Effector memory CD8-positive, alpha-beta T cell (primary cell): ENCODE measurements at places on chromosomes 5 and 9.

DNA sequence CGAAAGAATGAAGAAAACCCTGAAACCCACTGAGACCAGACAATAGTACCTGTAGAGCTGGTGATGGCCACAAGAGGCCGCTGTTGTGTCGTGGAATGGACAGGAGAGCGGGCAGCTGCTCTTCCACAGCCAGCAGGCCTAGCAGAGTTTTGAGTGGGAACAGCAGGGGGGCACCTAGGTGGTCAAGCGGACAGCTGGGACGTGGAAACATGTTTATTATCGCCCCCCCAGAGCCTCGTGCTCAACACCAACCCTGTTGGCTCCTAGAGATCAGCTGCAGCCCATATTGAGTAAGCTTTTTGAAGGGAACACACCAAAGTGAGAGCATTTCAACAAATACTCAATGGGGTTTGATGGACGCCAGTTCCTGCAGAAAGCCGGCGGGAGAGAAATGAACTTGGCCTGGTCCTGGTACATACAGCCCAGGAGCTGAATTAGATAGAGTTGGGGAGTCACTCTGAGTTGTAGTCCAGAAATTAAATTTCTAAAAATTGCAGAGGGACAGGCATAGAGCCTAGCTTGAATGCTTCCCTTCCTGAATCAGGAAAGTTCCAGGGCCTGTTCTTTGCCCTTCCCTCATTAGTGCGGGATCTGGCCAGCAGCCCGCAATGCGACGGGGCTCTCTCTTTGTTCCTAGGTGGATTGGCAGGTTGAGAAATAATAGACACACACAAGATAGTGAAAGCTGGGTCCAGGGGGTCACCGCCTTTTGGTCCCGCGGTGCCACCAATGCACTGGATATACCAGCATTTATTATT, 33.8 kb downstream of the MFAP3 start:
- DNase-seq, result peak; percentile 83

GRCh38 chr5:79464695-79465332, 49.1 kb downstream of the HOMER1 start:
- DNase-seq, result no peak

DNA sequence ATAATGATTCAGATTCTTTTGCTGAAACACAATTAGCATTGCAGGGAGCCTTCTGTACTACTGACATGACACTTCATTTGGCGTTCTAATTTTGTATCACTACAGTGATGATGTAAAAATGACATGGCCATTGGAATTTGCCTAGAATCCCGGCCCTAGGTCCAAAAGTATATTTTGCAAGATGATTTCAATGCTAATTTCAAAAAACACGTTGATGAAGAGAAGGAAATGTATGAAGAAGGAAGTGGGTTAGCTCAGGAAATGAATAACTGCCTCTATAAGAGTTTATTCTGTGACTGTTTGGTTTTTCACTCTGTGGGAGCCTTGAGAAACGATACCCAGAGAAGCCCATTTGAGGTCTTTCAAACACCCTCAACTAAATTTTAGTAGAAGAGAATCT, 59.3 kb downstream of the OSTF1 start:
- no peak for DNase-seq

DNA sequence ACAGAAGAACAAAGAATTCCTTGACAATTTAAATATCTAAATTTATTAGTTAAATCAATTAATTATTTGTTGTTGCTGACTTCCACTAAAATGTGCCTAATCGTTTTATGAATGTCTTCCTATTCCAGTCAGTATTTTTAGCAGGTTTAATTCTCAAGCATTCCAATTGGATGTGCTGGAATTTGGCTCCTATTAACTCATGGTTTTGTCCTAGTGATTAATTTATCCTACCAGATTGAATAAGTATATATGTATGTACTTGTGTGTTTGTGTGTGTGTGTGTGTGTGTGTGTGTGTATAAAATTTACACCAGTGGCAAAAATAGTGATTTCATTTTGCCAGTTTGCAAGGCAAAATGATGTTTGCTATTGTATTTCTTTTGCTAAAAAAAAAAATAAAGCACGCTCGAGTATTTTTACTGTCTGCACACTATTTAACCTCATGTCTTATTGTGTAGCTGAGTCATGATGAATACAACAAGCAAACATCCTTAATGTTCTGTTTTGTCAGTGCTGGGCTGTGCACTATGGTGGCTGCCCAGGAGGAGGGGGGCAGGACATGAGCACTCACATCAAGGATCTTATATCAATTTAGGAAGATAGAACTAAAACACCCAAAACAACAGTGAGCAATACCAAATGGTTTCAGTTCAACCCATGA, 375.5 kb downstream of the PDE4D start:
- DNase-seq, result no peak

DNA sequence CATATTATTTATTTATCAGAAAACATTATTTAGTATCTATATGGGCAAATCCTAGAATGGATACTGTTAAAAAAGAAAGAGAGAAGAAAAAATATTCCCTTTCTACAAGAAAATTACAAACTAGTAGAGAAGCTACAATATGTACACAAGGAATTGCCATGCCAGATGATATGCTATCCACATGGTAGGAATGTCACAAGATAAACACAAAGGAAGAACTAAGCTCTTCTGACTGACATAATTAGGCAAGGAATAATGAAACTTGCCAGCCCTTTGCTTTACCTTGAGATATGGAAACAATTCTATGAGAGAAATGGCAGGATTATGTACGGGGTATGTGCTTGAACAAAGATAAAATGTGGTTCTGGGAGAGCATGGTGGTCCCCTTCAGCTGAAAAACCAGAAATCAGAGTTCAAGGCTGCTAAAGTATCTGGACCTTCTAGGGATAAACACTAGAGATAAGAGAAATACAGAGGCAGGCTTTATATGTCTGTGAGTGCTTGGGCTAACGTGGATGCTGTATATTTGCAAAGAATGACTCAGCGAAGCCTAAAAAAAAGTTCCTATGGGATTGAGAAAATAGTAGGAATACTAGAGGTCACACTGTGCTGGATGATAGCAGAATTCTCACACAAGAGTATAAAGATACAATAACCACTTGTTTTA, 451.6 kb downstream of the TLE1 start:
- no peak for DNase-seq

DNA sequence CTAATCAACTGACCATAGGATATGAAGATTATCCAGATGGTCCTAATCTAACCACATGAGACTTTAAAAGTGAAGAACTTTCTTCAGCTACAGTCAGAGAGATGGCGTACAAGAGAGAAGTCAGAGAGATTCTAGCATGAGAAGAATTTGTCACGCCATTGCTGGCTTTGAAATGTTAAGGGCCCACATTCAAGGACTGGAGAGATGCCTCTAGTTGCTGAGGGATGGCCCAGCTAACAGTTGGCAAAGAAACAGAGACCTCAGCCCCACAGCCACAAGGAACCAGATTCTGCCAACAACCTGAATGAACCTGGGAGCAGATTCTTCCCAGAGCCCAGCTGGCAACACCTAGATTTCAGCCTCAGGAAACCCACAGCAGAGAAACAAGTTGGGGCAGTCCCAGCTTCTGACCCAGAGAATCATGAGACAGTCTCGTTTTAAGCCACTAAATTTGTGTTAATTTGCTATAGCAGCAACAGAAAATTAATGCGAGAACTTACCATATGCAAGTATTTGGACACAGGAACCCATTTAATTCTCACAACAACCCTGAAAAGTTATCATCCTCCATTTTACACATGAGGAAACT, 132.0 kb downstream of the MLLT3 start:
- no peak for DNase-seq

DNA sequence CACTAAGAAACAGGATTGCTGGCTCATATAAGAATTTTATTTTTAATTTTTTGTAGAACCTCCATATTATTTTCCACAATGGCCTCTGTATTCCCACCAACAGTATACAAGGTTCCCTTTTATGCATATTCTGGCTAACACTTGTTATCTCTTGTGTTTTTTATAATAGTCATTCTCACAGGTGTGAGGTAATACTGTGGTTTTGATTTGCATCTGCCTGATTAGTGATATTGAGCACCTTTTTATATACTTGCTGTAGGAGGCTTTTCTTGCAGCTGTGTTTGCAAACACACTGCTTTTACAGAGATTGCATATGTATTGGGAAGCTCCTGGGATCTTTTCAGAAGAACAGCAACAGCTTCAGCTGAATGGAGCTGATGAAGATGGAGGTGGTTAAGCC, 164.8 kb downstream of the DEPDC1B start:
- DNase-seq, result no peak

GRCh38 chr5:61327760-61328753, 4.0 kb upstream of the ZSWIM6 start:
- no peak for DNase-seq

DNA sequence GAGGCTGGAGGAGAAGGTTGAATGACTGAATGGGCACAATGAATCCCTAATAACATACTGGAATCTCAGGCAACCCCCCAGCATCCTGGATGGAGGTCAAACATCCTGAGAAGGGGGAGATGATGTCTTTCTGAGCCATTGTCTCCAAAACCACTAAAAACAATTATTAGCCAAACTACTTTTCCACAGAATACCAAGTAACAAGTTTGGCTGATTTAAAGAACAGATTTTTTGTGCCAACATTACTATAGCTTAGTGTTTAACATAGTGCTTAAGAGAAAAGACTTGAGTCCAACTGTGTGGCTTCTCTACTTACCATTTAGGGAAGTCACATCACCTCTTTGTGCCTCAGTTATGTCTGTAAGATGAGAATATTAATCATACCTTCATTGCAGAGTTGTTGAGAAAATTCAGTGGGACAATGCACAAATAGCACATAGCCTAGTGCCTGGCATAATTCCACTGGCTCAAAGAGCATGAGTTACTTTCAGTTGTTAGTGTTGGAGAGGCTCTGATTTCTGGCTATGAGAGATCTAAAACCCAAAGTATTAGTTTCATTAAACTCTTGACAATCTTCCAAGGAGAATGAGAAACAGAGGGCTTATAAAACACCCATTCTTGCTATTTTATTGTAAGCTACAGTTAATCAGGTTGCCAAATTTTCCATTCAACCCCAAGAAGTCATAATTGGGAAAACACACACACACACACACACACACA, 111.3 kb upstream of the NR3C1 start:
- no peak for DNase-seq

GRCh38 chr5:168207450-168208029, 83.9 kb upstream of the WWC1 start:
- DNase-seq, result no peak

DNA sequence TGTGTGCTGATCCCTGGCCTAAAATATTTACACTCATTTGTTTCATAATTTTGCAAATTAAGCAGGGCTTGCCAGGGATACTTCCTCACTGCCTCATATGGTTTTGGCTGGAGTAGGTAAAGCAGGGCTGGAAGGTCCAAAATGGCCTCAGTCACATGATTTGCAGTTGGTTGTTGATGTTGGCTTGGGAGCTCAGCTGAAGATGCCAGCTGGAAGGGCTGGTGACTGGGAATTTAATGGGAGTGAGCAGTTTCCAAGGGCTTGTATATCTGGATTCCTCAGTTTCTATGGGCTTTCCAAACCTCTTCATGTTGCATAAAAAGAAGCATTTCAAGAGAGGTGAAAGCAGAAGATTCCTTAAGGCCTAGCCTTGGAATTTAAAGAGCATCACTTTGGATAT, 729.3 kb downstream of the CDH18 start:
- DNase-seq, result no peak

DNA sequence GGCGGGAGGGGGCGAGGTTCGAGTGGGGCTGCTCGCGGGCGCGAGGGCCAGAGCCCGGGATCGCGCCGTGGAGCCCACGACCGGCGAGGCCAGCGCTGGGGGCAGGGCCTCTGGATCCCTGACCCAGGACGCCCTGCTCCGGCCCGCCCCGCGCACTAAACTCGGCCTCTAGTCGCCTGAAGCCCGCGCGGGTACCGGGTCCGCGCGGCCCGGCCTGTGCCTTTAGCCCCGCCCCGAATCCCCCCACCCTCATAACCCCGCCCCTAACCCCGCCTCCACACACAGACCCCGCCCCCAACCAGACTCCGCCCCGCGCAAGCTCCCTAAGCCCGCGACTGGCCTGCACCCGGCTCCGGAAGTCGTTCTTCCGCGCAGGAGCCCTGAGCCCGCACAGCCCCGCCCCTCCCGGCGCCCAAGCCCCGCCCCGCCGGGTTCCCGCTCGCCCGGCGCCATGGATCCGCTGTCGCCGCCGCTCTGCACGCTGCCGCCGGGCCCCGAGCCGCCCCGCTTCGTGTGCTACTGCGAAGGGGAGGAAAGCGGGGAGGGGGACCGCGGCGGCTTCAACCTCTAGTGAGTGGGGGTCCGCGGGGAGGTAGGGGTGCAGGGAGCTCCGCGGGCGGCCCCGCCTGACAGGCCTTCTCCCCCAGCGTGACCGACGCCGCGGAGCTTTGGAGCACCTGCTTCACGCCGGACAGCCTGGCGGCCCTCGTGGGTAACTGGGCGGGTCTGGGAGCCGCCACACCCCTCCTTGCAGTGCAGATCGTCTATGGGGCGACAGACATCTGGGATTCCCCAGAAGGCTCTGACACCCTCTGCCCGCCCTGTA, at the start of gene PAXX:
PAXX (plus strand) TSS at position 430 of the 826 bp plus-strand sequence; CDS start at position 452, 22 bp downstream.
- DNase-seq, result peak; percentile 93

DNA sequence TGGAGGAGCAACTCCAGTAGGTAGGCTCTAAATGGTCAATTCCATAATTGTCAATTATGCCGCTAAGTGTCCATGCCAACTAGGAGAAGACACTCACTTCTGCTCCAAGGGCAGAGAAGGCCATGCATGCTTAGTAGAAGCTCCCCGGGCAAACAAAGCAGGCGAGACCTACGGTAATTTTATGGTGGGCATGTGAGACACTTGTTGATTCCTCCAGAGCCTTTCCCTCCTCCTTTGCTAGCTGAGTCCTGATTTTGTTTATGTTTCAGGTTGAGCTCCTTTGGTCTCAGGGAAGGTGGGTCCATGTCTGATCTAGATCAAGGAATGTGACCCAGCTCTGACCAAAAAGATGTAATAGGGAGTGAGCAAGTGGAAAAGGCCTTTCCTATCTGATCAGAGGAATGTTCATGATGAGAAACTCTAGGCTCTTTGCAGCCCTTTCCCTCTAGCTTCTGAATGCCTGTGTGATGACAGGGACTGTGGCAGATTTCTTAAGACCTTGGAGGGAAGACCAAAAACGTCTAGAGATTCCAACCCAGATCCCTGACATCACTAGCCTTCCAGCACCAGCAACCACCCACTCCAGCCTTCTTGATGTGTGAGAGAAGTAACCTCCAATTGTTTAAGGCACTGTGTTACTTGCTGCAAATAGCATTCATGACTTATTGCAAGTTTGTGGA, 7.7 kb upstream of the CPEB4 start:
- DNase-seq, result no peak

DNA sequence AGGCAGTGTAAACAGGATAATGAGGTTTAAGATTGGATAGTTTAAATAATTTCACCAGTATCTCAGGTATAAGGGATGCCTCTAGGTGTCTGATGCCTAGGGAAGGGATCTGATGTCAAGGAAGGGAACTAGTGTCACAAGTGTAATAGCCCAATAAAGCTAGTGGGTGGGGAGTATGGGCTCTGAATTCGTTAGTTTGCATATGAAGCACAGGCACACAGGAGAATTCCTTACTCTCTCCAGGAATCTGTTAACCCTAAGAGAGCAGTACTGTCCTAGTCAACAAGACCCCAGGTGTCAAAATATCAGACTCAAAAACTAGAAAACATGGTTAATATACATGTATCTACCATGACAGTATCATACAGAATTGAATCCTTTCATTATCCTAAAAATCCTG, 352.5 kb upstream of the CYLC2 start:
- no peak for DNase-seq

- DNase-seq, result no peak
Measured at GRCh38 chr9:137412431-137412830, 10.5 kb downstream of the EXD3 start.

- no peak for DNase-seq
Measured at GRCh38 chr9:22590336-22591033, 143.9 kb downstream of the DMRTA1 start.
